Tracheal epithelial cell (primary cell): ENCODE measurements at places on chromosomes 5 and 9. TPM values are rescaled to one million over a fixed set of nuclear protein-coding genes. Genes with fewer than 3 reads are reported as not detected.

RHOBTB3 gene
- 24.3 and 31.1 TPM in 2 replicates for total RNA-seq

PALM2AKAP2 gene
- 1.5 and 8.2 TPM in 2 replicates for total RNA-seq

CDC26 gene
- 15.8 and 32.3 TPM in 2 replicates for total RNA-seq

HNRNPAB gene
- total RNA-seq: 45.0 and 50.1 TPM in 2 replicates

CAPSL gene
- not detected in 2 replicates for total RNA-seq

GRM6 gene
- total RNA-seq: not detected in 2 replicates

SMIM33 gene
- not detected in 2 replicates for total RNA-seq

POU4F3 gene
- 0.24 TPM in 1 of 2 replicates, not detected in the other for total RNA-seq

GCNT4 gene
- 3.6 and 4.7 TPM in 2 replicates for total RNA-seq

PRRX2 gene
- 0.24 TPM in 1 of 2 replicates, not detected in the other for total RNA-seq

SOHLH1 gene
- total RNA-seq: not detected in 2 replicates

FNIP1 gene
- 40.2 and 51.6 TPM in 2 replicates for total RNA-seq
